ENCODE measurements at places on chromosomes 12 and 14. TPM values are rescaled to one million over a fixed set of nuclear protein-coding genes. Genes with fewer than 3 reads are reported as not detected.

KLRD1 gene
- polyA plus RNA-seq, result 0.11 TPM

OASL gene
- 0.42 TPM for polyA plus RNA-seq

GPD1 gene
- polyA plus RNA-seq, result 8.4 TPM

- no peak for DNase-seq
These were observed 274.0 kb downstream of the NOVA1 start for GRCh38 chr14:26323869-26324268.
